Activated T-helper 1 cell treated with anti-CD3 and anti-CD28 coated beads, Interleukin-12 subunit alpha, Interleukin-12 subunit beta, Interleukin-2, Interleukin-4 antibody, amounts not matched to agents 30 ng/mL and 10 ng/mL and 1 ng/mL, durations not matched to agents 14 hours and 24 hours and 36 hours (primary cell): ENCODE measurements at places on chromosomes 2 and 18.

DNA sequence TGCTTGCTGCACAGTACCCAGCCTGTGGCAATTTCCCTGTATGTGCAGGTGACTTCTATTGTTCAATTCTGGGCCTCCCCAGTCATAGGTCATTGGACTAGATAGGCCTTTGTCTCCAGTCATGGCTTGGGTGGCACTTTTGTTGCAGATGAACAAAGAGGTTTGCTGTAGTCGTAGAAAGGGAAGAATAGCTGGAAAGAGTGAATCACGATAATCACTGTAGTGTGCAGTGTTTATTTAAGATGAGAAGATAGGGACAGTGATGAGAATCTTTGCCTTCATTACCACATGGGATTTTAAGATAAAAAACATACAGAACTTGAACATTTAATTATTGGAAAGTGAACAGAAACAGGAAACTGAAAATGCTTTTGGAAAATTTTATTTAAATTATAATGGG lies 156.1 kb upstream of the CYRIA start:
- H3K36me3 ChIP-seq: no peaks in the 10 kb centered on the region
- H3K4me3 ChIP-seq: no peak overlapping the region
- no peak for DNase-seq
- no peaks in the 10 kb centered on the region for H3K4me1 ChIP-seq
- no peak overlapping the region for H3K27ac ChIP-seq

DNA sequence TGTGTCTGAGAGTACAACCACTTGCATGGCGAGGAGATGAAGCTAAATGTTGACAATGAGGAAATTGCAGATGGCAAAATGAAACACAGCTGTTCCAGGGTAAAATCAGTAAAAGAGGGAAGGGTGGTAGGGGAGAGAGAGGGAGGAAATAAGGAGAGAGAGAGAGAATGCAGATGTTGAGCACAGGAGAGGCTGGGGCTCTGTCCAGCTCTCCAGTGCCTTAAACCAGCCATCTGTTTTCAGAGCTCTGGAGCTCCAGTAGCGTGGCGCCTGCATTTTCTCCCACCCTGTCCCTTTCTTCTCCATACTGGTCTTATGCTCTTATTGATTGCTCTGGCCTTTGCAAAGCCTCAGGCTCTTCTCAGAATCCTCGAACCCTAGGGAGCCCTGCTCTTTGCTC lies 52.7 kb upstream of the BOD1L2 start:
- no peak overlapping the region for H3K27ac ChIP-seq
- no peak for DNase-seq
- H3K4me1 ChIP-seq: no peaks in the 10 kb centered on the region
- no peaks in the 10 kb centered on the region for H3K36me3 ChIP-seq
- H3K4me3 ChIP-seq: no peak overlapping the region

DNA sequence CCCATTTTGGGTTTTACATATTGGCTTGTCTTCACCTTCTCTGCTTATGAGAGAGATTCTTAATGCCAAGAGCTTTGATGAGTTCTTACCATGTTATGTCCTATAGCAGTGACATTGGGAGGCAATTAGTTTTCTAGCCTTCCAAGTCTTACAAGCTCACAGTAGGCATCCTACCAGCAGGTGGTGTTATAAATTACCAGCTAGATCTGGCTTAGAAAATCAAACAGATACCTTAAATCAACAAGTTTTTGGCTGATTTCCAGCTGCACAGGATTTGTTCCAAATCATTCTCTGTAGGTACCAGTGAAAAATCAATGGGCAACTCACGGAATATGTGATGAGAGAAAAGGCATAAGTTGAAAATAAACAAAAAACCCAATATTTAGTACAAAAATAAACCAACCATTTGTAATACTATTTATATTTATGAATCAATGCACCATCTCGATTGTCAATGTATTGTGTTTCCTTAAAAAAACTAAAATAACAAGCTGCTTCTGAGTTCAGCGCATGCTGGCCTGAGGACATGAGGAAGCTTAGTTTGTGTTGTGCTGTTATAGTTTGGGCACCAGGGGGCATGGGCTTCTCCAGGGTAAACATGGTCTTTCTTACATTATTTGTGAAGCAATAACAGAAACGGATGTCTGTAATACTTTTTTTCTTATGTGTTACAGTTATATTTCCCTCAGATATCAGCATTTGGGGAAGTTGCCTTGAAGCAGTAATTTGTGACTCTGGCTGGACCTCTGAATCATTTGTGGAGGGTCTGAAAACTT lies 34.1 kb upstream of the NXPH2 start:
- no peaks in the 10 kb centered on the region for H3K27me3 ChIP-seq
- no peak for DNase-seq
- H3K4me1 ChIP-seq: no peaks in the 10 kb centered on the region
- no peak overlapping the region for H3K4me3 ChIP-seq
- no peaks in the 10 kb centered on the region for H3K36me3 ChIP-seq

DNA sequence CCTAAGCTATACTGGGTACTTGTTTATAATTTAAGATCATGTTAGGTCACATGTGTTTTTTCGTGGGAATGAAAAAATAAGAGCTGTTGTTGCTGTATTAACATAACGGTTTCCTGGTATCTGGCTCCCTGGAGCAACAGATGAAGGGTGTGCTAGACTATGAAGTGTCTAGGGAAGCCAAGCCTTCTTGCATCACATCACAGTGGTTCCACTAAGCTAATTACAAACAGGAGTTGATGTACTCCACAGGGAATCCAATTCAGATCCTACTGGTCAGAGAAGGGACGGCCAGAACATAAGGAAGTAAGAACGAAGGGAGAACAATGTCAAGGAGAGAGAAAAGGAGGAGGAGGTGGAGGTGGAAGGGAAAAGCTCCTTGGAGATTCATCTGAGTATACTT lies 193.0 kb upstream of the CYP26B1 start:
- H3K27ac ChIP-seq: no peak overlapping the region
- no peaks in the 10 kb centered on the region for H3K4me1 ChIP-seq
- no peak for DNase-seq
- no peaks in the 10 kb centered on the region for H3K36me3 ChIP-seq

DNA sequence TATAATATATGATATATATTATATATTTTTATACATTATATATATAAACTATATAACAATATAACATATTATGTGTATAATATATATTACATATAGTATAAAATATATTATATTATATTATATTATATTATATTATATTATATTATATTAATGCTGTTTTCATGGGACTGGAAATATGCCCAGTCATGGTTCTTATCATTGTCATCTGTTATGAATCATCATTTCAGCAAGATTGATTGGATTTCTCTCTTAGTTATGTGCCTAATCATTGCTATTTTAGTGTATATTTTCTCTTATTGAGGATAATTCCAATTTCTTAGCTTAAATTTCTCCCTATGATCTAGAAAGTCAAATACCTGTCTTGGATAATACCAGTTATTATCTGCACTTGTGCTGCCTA lies 617.8 kb downstream of the TRIB2 start:
- no peak overlapping the region for H3K4me3 ChIP-seq
- H3K4me1 ChIP-seq: no peaks in the 10 kb centered on the region
- H3K27me3 ChIP-seq: no peaks in the 10 kb centered on the region
- H3K27ac ChIP-seq: no peak overlapping the region
- no peak for DNase-seq
- H3K36me3 ChIP-seq: no peaks in the 10 kb centered on the region
